ENCODE measurements at places on chromosomes 7 and 10. TPM values are rescaled to one million over a fixed set of nuclear protein-coding genes. Genes with fewer than 3 reads are reported as not detected.

DNA sequence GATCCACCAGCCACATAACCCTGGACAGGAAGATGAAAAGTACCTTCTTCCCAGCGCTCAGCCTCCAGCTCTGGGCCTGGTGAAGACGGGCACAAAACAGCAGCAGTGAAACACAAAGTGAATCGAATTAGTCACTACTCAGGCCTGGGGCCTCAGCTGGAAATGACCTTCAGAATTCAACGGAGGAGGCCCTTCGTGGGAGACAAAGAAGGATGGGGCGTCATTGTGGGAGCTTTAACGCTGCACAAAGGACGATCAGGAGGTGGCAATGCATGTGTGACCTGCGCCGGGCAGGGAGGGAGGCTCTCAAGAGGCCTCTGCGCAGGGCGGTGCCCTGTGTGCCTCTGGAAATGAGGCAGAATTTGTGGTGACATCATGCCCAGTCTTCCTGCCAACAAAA, 161.9 kb downstream of the DNAJB6 start:
- DNase-seq, result no peak

DNA sequence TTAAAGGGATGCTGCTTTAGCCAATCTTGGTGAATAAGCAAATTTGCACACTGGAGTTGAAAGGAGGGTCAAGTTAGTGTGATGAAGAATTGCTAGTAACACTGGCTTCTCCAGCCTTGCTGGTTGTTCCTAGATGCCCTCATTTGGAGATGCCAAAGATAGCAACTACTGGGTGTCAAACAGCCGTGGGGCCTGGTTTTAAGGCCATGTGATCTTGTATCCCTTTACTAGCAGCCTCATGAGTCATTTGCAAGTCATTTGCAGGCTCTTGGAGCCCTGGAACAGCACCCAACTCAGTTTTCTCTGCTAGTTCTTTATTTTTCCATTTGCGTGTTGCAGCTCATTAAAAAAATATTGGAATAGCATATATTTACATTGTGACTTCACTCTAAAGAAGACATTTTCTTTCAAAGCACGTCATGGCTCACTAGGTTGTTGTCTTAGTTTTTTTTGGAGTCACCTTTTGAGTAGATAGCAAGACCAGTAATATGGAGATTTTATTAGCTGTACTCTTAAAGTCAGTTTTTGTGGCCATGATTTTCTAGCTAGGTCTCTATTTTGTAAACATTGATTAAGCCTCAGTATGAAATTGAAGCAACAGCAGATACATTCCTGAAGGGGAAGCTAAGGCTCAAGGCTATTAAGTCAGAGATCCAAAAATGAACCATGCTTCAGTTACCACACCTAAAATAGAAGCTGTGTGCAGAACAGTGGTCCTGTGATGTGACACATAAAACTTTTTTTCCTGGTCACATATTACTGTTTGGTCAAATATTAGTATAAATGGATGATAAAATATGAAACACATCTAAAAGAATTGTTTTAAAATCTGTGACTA, 1.3 kb downstream of the LSMEM1 start:
- no peak for DNase-seq

DNA sequence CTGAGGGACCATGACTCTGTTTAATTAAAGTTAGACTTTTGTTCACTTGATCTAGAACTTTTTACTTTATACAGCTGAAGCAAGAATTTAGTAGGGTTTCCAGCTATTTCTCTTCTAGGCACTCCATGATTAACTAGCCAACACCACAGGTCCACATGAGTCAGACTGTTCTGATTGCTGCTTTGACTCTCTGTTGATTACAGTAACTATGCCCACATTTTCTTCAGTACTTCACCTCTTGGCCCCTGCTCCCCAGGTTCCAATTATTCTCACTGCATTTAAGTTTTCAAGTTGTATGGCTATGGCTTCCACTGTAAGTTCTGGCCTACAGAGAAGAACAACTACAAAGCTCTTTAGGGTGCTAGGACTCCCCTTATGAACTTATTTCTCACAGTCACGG, 737.2 kb upstream of the IGFBP3 start:
- no peak for DNase-seq

DNA sequence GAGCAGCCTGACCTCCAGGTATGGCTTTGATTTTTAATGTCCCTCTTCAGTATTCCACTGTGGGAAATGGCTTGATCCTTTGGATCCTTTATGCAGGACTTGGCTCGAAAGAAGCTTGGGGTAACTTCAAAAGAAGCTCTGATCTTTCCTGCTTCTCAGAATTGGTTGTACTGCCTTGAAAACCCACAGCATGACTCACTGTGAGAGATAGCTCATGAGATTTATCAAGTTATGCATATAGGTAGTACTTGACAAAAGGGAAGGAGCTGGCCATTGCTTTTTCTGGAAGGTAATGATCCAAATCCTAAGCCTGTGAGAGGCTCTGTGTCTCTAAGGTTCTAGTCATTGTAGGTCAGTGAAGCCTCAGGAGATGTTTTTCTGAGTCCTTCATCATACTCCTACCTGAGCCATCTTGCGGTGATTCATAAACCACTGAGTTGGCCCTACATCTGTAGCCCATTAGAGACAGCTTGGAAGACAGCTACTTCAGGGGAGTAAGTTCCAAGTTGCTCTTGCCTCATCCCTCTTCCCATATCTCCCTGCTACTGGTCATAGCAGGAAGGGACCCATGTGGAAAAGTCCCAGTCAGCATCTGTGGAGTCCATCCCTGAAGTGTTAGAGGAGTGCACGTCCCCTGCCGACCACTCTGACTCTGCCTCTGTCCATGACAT, 36.7 kb upstream of the NFKB2 start:
- no peak for DNase-seq

DNA sequence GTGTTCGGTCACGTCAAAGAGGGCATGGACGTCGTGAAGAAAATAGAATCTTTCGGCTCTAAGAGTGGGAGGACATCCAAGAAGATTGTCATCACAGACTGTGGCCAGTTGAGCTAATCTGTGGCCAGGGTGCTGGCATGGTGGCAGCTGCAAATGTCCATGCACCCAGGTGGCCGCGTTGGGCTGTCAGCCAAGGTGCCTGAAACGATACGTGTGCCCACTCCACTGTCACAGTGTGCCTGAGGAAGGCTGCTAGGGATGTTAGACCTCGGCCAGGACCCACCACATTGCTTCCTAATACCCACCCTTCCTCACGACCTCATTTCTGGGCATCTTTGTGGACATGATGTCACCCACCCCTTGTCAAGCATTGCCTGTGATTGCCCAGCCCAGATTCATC, 6.5 kb downstream of the PPIF start:
- no peak for DNase-seq

ASAH2 gene
- total RNA-seq, result 3.2 TPM

DNA sequence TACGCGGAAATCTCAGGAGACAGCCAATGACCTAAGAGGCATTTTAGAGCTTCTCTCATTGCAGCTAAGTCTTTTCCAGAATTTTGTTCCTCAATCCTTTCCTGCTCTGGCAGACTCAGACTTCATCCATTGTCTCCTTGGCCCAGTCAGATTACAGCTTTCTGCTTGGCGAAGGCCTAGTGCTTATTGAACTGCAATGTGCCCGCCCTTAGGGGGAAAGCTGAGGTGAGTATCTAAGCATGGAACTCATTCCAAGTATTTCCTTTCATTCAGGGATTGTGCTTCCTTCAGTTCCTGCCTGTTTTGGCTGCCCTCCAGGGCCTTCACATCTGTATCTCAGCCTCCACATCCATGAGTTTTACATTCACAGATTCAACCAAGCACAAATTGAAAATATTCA, 37.5 kb downstream of the PRLHR start:
- no peak for DNase-seq

DNA sequence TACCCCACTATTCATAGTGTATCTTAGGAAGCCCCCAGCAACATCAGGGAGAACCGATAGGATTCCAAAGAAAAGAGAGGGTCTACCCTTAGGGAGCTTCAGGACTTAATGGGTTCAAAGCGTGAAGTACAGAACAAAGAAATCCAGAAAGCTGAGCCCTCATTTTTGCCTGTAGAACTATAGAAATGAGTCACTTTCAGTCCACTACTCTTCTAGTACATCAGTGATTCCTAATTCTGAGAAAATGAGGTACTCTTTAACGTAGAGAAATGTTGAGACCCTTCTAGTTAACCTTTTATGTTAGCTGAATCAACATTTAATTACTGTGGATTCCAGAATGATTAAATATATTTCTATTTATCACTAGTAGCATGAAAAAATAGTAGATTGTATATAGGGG, 1.8 kb downstream of the TDRD1 start:
- no peak for DNase-seq

TDRD1 gene
- total RNA-seq, result 0.13 TPM

GRCh38 chr10:3067859-3068179, 471 bp downstream of the PFKP start:
- DNase-seq, result no peak

Data from CD8-positive, alpha-beta memory T cell (primary cell).